ENCODE measurements at places on chromosomes 5 and 9.

- DNase-seq: peak; percentile 69
These were observed 19.8 kb upstream of the NSD1 start for GRCh38 chr5:177113566-177114424.

DNA sequence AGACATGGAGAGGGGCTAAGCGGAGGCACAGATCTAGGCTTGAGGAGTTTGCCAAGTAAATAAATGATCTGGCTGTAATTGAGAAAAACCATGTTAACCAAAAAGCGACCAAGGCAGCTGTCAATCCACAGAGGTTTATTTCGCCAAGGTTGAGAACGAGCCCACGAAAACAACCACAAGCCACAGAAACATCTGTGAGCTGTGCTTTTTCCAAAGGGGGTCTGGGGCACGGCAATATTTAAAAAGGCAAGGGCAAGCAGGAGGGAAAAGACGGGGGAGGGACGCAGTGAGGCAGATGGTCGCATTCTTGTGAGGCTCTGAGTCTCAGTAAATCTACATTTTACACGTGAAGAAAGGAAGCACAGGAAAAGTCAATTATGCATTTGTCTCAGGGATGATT is 25.4 kb downstream of the CCT5 start:
- no peak for DNase-seq

DNA sequence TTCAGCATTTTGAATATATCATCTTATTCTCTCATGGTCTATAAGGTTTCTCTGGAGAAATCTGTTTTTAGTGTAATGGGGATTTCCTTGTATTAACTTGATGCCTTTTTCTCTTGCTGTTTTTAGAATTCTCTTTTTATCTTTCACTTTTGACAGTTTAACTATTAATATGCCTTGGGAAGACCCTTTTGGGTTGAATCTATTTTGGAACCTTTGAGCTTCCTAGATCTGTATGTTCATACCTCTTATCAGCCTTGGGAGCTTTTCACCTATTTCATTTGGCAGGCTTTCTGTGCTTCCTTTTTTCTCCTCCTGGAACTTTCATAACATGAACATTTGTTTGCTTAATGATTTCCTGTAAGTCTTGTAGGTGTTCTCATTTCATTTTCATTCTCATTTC is 22.2 kb downstream of the RCL1 start:
- DNase-seq: no peak

DNA sequence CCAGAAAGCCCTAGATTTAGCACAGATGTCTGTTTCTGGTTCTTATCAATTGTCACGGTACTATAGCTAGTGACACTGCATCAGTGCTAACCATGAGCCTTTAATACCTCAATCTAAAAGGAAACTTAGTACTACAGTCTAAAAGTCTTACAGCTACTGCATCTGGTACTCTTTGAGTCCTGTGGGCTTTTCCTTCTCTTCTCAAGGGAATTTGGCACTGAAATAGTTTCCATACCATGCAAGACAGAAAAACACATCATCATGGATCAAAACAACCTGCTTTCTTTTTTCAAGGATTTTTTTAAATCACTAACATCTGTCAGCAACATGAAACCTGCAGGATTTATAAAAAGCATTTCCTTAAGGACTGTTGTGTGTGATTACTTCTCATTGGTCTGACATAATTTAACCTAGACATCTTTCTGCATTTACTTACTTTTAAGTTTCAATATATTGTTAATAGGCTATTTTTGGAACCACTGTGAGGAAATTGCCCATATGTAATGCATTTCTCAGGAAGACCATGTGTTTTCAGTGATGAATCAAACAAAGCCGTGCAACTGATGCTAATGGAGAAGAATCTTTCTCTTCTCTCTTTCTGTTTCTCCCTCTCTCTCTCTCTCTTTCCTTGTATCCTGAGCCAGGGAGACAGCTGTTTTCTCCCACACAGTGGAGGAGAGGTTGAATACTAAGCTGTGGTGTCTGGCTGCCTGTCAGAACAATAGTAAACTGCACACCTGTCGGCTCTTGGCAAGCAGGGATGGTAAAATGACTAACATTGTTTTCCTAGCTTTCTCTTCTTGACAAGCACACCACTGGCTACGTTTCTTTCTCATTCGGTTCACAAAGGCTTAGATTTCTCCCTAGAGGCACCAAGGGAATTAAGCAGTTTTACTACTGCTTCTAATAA is 273.4 kb downstream of the CSNK1G3 start:
- DNase-seq: no peak

DNA sequence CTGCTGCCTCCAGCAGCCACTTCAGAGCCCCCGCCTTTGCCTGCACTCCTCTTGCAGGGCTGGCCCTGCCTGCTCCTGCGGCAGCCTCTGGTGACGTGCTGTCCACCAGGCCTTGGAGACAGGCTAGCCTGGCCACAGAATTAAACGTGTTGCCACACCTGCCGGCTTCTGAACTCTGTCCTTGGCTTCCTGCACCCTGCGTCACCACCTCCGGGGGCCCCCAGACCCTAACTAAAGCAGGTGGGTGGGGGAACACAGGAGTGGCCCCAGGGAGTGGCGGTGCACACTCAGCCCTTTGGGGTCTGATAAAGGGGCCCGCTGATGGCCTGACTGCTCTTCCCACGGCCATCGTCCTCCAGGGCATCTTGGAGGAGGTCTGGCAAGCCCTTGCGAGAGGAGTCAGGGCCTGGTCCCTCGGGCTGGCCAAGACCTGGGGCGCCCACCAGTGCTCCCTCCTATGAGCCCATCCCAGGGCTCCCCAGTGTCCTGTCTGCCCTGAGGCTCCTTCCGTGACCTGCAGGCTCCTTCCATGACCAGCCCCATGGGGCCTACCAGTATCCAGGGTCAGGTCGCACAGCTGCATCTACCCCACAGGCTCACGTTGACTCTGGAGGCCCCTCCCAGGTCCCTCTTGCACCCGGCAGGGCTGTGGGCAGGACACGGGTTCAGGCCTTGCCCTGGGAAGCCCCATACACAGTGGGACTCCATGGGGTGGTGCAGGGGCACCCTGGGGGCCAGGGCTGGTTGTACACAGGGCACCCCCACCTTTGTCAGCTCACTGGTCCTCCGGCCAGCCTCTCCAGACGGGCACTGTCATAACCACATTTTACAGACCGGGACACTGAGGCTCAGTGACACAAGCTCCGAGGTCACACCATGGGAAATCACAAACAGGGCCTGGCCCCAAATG is 1.0 kb upstream of the MAMDC4 start:
- DNase-seq: no peak

DNA sequence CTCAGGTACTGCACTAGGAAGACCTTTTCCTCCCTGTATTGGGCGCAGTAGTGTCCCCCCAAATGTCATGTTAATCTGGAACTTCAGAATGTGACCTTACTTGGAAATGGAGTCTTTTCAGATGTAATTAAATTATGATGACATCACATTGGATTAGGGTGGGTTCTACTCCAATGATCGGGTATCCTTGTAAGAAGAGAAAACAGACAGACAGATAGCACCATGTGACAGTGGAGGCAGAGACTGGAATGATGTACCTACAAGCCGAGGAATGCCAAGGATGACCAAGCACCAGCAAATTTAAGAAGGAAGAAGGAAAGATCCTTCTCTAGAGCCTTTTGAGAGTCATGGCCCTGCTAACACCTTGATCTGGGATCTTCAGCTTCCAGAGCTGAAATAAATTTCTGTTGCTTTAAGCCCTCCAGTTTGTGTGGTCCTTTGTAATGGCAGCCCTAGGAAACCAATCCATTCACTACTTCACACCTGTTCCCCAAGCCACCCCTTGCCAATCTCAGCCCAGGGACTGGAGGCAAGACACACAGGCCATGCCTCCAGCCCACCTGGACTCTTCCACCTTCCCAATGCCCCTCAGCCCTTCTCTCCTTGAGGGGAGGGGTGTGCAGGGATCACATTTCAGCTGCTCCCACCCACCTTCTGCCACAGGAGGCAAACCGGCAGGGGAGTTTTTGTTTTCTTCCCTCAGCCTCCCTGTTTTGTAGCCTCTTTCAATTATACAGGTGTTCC is 1.6 kb downstream of the CCNJL start:
- no peak for DNase-seq

DNA sequence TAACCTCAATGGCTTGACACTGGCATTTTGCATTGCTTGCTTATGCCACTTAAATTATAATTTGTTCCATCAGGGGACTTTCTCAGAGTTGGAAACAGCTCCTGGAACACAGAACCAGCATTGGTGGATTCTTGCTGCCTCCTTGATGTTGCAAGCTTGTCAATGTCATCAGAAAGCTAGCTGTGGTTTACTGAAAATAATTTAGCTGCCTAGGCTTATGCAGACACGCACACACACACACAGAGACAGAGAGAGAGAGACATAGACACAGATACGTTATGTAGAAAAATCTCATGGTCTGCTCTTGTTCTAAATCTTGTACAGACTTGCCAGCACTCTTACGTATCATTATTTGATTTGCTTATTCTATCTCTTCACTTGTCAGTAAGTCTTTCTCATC is 78.0 kb downstream of the HMHB1 start:
- DNase-seq: no peak

- peak; percentile 36 for DNase-seq
These were observed 2308.8 kb upstream of the ACO1 start for GRCh38 chr9:30075451-30076199.

DNA sequence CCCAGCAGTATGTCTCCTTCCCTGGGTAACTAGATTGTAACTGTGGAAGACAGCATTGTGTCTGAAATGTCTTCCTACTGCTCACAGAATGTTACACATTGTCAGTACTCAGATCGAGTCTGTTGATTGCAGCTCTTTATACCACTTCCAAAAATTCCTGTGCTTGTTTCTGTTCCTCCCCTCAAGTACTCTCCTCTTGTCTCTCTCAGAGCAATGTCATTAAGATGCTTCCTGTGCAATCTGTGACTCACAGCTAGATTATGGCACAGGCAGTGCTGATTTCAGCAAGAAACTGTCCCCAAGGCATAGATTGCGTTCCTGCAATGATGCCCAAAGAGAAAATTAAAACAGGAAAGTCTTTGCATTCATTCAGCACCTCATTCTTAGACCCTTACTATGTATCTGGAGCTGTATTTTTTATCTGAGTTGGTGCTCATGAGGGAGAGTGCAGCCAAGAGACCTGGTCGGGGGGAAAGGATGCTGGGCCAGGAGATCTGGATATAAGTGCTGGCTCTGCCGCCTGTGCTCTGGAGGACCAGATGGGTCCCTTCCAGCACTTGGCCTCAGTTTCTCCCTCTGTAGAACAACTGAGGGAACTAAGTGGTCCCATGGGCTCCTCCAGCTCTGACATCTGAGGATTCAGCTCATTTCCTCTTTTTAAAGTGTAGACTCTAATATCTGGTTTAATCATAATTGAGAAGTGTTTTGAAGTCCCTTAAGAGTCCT is 40.8 kb upstream of the GNPDA1 start:
- peak; percentile 6 for DNase-seq

DNA sequence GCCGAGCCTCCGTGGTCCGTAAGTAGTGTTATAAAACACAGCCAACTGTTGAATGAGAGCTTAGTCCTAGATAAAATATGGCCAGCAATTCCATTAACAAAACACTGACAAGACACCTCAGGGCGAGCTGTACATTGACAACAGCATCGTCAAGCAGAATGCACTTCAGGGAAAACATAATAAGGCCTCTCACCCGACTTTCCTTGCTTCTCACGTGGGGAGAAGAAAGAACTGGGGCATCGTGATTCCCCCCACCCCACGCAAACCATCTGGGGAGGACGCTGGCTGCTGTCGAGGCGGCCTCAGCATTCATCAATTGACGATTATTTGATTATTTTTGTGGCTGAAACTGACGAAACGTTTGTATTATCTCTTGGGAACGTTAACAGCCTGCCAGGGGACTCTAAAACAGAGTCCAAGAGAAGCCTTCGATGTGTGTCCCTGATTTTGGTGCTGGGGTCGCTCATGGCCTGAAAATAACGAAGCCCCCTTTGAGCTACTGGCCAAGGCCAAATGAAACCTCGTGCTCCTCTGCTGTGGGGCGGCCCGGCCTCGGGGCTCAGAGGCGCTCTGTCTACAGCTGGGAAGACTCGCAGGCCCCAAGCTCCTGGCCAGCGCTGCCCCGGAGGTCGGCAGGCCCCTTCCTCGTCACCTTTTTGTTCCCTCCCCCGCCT is 464 bp downstream of the GDF9 start:
- DNase-seq: no peak

DNA sequence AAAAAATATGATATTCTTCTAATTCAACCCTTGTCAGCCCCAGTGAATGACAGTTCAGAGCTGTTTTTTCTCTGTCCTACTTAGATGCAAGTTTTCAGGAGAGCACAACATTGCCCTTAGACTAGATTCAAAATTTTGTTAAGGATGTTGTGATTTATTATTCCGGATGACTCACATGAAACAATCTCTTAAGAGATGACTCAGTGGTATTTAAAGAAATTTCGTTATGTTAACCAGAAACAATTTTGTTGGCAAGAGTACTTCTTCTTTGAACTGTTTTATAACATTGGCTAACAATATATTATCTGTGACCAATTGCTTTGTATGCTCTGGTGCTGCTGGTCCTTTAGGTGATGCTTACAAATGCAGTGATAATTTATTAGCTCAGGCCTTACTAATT is 132.0 kb downstream of the IZUMO3 start:
- no peak for DNase-seq

- no peak for DNase-seq
These were observed 16.8 kb downstream of the BNIP1 start for GRCh38 chr5:173161148-173161547.

- DNase-seq: no peak
These were observed 91.1 kb downstream of the TRIO start for GRCh38 chr5:14234204-14234603.

GRCh38 chr9:131117121-131117761 is 8.1 kb upstream of the NUP214 start:
- DNase-seq: no peak

- no peak for DNase-seq
These were observed 39.5 kb upstream of the CFAP157 start for GRCh38 chr9:127667127-127667844.

DNA sequence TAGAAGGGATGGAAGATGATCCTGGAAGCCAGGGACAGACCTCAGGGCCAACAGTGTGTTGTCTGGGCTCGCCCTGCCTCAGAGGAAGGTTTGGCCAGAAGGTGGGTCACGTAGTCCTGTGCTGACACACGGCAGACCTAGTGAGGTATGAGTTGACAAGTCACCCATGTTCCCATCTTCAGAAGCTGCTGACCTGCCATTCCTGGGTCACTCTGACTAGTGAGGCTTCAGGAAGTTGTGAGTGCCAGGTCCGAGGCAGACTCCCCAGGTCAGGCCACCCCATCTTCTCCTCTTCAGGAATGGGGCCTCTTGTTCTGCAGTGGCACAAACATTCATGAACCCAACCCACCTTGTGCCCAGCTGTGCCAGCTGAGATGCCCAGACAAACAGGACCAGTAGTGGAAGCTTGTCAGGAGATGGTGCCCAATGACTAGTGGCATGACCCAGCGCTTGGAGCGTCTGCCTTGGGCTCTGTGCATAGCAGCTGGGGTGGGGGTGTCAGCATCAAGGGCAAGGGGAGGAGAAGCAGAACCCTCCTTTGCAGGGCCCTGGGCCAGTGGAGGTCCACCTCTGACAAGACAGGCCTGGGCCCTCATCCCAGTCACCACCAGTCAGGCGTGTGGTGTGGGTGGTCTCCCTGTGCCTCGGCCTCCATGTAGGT is 16.8 kb upstream of the ANGPTL2 start:
- DNase-seq: no peak

- no peak for DNase-seq
These were observed 72.8 kb upstream of the BOD1 start for GRCh38 chr5:173689171-173689736.

- DNase-seq: no peak
These were observed 496.7 kb downstream of the ENC1 start for GRCh38 chr5:74143721-74144330.

- DNase-seq: no peak
These were observed 73.0 kb upstream of the SPOCK1 start for GRCh38 chr5:137572042-137572695.

- DNase-seq: no peak
These were observed 75.4 kb upstream of the CDKN2B start for GRCh38 chr9:22084336-22085035.

All from activated T-cell treated with anti-CD3 and anti-CD28 coated beads for 24 hours (primary cell).